Urinary bladder (tissue), 4 donors: ENCODE measurements at places on chromosomes 2 and 18.

DNA sequence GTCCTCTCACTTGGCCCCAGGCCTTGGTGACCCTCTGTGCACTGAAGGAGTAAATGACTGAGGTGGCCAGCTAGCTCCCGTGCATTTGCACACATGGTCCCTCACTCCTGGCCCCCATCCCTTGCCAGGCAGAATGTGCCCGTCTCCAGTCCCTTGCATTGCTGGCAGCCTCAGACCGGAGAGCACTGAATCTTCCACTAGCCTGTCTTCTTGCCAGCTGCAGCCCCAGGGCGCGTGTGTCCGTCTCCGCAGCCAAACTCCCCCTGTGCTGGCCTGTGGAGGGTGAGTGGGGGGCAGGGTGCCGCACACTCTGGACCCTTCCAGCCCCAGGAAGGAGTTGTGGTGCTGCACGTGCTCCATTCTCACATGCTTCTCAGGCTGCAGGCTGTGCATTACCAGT, 35.9 kb downstream of the INPP4A start:
- no peak for DNase-seq

- DNase-seq, result no peak
Measured at GRCh38 chr2:220682616-220683015, 889.5 kb downstream of the EPHA4 start.

- DNase-seq, result no peak
Measured at GRCh38 chr2:229438430-229439159, 167.5 kb upstream of the PID1 start.

- DNase-seq, result no peak
Measured at GRCh38 chr2:15938803-15939555, 1.4 kb upstream of the MYCN start.
